Activated T-cell treated with anti-CD3 and anti-CD28 coated beads, Interleukin-2, amount 50 U/mL, for 48 hours (primary cell): ENCODE measurements at places on chromosomes 6 and 20.
A peak's percentile ranks its signal among the peaks of the same experiment; 100 is the strongest.

DNA sequence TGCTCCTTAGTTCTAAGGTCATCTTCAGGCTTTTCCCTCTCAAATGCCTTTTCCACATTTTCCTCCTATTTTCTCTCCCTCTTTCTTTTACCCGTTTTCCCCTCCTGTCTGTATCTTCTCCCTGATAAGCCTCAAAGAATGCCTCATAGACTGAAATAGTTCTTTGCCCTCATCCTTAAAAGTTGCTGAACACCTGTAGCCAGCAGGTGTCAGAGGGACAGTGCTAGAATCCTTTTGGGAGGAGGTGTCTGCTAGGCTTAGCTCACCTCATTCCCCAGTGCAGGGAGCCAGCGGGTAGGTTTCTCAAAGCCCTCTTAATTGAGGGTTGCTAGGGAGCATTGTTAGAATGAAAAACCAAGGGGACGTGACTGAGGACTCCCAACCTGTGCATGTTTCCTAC is 204.0 kb downstream of the TSHZ2 start:
- DNase-seq = no peak

DNA sequence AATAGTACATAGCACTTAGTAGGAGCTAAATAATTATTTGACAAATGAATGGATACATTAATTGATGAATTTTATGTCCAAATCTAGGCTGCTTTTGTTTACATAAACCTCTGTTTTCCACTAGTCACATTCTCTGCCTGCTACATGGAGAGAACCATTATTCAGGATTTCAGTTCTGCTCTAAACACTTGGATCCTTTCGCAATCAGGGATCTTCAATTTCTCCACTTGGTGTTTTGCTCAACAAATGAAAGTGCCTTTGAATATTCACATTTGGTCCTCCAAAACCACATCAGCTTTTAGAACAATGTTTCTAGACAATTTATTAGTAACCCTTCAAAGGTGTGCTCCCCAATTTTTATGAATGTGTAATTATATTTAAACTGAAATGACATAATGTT is 30.6 kb upstream of the HLA-DQB1 start:
- DNase-seq = no peak

DNA sequence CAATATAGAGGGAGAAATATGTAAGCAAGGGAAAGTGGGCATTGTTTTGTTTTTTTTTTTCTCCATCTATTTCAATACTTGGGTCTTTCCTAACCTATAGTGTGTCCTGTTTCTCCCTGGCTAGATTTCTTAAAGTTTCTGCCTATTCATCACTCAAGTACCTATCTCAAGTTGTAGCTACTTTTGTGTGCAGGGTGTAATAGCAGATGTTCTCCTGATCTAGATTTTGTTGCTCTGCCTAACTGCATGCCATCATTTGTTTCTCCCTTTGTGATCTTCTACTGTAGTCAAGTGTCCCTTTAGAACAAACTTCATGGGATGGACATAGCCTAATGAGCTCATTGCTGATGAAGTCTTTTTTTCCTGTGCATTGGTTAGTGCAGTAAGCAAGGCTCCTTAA is 45.8 kb downstream of the TOP1 start:
- DNase-seq = no peak

DNA sequence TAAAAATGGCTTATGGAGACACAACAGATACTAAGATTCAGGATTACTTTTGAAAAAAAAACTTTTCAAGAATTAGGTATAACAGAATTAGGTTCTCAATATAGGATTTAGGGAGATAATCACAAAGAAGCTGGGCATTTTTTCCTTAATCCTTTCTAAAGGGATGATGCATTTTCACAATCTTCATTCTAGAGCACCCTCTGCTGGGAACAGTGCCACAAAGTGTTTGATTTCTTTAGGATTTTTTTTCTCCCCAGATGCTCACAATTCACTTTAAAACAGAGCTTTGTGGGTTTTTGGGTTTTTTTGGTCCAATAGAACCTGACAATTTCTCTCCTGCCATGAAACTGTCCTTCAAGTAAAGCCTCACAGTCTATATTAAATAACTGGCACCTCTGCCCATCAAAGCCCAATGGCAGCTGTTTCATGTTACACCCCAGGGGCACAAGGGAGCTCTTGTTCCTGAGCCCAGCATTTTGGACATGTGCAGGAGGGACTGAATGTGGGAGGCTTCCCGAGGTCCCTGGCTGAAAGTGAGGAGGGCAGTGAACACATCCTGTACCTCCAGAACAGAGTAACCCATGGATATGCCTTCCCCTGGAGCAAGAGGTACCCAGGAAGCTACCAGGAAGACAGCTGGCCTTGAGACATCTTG is 39.7 kb downstream of the PREP start:
- no peak for DNase-seq

DNA sequence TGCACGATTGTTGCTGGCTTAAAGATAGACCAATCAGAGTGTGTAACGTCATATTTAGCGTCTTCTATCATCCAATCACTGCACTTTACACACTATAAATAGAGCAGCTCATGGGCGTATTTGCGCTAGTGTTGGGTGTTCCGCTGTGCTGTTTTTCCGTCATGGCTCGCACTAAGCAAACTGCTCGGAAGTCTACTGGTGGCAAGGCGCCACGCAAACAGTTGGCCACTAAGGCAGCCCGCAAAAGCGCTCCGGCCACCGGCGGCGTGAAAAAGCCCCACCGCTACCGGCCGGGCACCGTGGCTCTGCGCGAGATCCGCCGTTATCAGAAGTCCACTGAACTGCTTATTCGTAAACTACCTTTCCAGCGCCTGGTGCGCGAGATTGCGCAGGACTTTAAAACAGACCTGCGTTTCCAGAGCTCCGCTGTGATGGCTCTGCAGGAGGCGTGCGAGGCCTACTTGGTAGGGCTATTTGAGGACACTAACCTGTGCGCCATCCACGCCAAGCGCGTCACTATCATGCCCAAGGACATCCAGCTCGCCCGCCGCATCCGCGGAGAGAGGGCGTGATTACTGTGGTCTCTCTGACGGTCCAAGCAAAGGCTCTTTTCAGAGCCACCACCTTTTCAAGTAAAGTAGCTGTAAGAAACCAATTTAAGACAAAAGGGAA is 57.9 kb downstream of the TRIM38 start:
- peak; percentile 86 for DNase-seq

DNA sequence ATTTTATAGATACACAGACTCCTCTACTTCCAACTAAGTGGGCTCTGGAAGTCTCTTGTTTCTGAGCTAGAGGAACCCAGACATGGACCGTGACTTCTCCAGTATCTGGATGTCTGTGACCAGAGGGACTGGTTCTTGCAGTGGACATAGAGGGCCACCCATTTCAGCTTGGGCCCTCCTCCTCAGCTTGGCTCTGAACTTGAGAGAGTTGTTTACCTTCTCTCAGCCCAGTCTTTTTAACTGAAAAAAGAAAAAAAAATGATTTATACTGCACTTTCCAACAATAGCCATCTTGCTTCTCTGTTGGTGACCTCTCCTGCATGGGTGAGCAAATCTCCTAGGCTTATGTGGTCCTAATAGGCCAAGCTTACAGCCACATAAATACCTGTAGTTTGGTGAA is 60.3 kb upstream of the TMEM181 start:
- DNase-seq = no peak

- no peak for DNase-seq
Observed at GRCh38 chr6:10276660-10277287, 138.1 kb downstream of the TFAP2A start.

DNA sequence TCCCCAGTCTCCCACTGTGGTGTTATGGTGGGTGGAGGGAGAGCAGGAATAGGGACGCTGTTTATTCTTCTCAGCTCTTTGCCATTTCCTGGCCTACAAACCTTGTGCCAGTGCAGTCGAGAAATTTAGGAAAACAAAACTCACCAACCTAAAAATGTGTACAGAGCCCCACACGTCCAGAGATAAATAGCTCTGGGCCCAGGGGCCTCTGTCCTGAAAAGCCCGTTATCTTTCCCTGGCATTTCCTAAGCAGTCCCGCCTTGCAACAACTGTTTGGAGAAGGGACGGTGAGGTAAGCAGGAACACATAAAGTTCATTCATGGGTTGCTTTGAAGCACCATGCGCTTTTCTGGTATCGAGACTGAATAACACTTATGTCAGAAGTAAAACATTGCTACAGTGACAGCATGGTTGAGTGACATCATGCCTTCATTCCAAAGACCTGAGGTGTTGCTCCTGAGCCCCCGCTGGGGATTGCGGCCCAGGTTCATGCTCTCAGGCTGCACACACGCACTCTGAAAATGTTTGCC is 80.1 kb upstream of the NXT1 start:
- DNase-seq = no peak

- DNase-seq = no peak
Observed at GRCh38 chr20:57977141-57977540, 251.3 kb downstream of the ANKRD60 start.

- no peak for DNase-seq
Observed at GRCh38 chr6:47599512-47599911, 98.9 kb upstream of the ADGRF4 start.

- no peak for DNase-seq
Observed at GRCh38 chr6:112004201-112005012, 49.5 kb upstream of the CCN6 start.

GRCh38 chr6:86775893-86776292 is 161.4 kb upstream of the HTR1E start:
- DNase-seq = no peak

GRCh38 chr6:4637691-4638433 is 138.3 kb upstream of the CDYL start:
- DNase-seq = peak; percentile 59

GRCh38 chr6:170473301-170473717 is 79.8 kb downstream of the PSMB1 start:
- no peak for DNase-seq

DNA sequence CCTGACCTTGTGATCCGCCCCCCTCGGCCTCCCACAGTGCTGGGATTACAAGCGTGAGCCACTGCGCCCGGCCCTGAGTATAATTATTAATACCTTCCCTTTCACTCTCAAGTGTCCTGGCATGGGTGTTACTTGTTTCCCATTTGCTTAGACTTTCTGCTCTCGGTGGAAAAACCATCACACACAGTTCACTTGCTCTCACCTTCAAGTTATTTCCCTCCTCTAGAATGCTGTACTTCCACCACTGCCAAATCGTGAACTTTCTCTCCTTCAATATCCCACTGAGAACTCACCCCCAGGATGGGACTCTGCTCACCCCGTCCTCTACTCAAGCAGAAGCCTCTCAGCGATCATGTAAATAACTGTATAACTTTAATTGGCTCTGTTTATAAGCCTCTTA is 4.6 kb upstream of the HIVEP1 start:
- no peak for DNase-seq

DNA sequence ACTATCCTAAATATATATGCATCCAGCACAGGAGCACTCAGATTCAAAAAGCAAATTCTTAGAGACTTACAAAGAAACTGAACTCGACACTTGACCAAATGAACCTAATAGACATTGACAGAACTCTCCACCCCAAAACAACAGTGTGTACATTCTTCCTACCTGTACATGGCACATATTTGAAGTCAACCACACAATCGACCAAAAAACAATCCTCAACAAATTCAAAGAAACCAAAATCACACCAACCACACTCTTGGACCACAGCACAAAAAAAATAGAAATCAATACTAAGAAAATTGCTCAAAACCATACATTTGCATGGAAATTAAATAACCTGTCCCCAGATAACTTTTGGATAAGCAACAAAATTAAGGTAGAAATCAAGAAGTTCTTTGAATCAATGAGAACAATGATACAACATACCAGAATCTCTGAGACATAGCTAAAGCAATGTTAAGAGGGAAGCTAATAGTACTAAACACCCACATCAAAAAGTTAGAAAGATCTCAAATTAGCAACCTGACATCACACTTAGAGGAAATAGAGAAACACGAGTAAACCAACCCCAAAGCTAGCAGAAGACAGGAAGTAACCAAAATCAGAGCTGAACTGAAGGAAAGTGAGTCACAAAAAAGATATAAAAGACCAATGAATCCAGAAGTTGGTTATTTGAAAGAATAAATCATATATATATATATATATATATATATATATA is 12.5 kb upstream of the TREM1 start:
- no peak for DNase-seq

DNA sequence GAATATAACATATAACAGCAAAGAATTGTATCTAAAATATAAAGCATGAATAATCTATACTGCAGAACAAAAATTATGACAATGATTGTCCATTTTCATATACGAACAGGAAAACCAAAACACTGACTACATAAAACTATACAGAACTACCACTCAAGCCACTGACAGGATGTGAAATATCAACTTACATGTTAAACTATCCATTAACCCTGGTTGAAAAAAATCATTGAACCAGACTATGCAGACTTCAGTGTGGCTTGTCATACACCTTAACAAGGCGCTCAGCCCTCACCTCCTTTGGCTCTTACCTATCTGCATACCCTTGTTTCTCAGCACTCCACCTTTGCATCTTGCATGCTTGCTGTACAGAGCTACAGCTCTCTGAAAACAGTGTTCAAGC is 34.9 kb downstream of the ASCC3 start:
- no peak for DNase-seq
